ENCODE measurements at places on chromosomes 2 and 18.

- DNase-seq, result no peak
Measured at GRCh38 chr18:55185391-55185790, 226.1 kb upstream of the CCDC68 start.

DNA sequence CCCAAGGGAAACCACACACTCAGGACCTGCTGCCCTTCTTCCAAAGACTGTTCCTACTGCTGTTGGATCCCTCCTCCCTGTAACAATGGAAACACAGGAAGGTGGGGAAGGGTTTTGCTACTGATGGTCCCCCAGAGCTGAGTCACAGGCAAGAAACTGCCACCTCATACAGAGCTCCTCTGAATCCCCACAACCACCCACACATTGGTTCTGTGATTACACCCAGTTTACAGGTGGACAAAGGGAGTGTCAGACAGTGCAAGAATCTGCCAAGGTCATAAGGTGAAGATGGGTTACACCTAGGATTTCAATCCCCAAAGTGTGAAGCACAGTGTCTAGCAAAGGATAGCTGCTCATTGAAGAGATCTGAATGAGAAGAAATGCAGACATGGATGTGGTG, 141.7 kb upstream of the LMAN1 start:
- DNase-seq, result no peak

DNA sequence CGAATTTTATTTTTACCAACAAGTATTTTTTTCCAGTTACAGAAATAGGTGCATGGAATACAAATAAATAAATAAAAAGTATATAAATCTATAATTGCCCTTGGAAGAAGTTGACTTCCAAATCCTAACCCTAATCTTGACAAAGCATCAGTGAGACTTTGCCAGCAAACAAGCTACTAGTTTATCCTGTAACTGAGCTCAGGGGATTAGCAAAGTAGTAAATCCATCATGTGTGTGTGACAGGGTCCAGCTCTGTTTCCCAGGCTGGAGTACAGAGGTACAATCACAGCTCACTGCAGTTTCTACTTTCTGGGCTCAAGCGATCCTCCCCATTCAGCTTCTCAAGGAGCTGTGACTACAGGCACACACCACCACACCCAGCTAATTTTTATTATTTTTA, 948.0 kb upstream of the CNTNAP5 start:
- DNase-seq, result no peak

DNA sequence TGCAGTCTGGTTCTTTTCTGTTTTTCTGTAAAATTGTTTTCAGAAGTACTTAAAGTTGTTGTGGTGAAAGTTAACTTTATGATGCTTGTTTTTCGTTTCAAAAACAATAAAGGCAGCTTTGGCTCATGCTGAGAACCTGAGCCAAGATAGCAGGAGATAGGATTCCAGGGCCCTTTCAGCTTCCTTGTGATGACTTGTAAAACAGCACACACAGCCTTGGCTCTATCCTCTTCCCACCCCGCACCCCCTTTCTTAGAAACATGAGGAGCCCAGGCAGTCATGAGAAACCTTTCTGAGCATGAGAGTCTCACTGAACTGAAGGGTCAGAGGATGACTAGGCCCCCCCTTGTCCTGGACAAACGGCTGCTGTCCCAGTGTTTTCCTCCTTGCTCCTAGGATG, 12.4 kb upstream of the CHRNA1 start:
- no peak for DNase-seq

DNA sequence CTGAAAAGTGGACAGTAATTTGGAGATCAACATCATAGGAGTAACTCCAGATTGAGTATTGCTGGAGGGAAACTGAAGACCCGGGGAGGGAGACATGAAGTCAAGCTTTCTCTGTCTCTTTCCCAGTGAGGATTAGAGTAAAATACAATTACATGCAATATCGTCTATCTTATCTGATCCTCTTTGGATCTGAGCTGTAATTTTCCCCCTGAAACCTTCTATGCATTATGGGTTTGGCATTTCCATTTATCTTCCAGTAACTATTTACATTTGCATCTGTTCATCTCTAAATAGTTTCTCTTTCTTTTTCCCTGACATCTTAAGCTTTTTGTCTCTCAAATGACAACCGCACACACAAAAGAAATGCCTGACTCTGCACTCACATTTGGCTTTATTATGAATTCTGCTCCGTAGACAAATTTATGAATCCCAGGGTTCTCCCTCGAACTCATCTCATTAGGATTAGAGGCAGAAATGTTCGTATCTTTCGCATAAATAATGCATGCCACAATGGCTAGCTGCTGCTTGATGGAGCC, 113.1 kb downstream of the SPP2 start:
- DNase-seq, result no peak
